Epithelial cell of esophagus (primary cell): ENCODE measurements at places on chromosomes 11 and 22.

GRCh38 chr11:3674189-3674588 is 3.0 kb upstream of the CHRNA10 start:
- peak; percentile 97 for DNase-seq

- no peak for DNase-seq
Measured at GRCh38 chr22:29810216-29810615, 27.9 kb downstream of the ASCC2 start.

- DNase-seq: peak; percentile 70
Measured at GRCh38 chr11:73335204-73335923, 27.3 kb downstream of the ARHGEF17 start.

- no peak for DNase-seq
Measured at GRCh38 chr22:50360578-50360977, 17.5 kb downstream of the PPP6R2 start.

- DNase-seq: no peak
Measured at GRCh38 chr11:69499918-69500284, 18.4 kb downstream of the LINC01488 start.

DNA sequence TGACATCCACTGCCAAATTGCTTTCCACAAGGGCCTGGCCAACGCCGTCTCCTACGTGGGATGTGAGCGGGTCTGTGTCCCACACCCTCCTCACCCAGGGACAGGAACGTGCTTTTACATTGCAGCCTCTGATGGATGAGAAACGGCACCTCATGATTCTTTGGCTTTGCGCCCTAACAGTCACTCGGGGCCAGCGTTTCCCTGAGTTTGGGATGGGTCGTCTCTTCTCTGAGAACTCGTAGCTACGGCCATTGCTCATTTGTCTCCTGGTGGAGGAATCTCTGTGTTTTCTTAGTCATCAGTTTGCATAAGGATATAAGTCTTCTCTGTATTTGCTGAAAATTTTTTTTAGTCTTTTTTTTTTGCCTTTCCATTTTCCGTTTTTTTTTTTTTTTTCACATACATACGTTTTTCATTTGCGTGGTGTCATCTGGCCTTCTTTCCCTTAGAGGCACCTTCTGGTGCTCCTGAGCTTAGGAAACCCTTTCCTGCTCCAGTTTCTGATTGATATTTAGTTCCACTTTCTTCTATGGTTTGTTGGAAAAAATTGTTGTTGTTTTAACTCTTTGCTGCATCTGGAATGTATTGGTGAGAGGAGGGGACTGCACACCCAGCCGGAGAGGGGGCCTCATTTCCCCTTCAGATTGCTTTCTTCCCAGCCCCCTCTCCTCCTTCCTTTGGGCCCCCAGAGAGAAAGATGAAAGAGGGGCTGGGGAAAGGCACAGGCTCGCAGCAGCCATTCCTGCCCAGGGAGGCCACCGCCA is 12.0 kb downstream of the TNNT3 start:
- peak; percentile 42 for DNase-seq
